ENCODE measurements at places on chromosomes 1 and 21.

DNA sequence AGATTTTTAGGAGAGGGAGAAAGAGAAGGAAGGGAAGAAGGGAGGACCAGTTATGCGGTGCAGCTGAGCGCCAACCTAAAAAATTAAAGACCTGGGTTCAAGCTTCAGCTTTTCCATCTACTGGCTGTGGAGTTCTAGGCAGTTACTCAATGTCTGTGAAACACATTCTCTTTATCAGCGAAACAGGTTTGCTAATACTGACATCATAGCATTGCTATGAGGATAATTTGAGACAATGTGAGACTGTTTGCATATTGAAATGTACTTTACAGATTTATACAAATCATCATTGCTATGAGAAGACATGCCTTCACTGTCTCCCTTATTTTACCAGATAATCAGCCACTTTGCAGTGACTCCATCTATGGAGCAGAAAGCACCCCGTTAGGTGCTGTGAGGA is 222.9 kb upstream of the SGIP1 start:
- no peak for DNase-seq

GRCh38 chr1:19433719-19433998 is 51.7 kb downstream of the CAPZB start:
- DNase-seq, result no peak

GRCh38 chr1:51240084-51240483 is 4.0 kb downstream of the RNF11 start:
- DNase-seq, result no peak

DNA sequence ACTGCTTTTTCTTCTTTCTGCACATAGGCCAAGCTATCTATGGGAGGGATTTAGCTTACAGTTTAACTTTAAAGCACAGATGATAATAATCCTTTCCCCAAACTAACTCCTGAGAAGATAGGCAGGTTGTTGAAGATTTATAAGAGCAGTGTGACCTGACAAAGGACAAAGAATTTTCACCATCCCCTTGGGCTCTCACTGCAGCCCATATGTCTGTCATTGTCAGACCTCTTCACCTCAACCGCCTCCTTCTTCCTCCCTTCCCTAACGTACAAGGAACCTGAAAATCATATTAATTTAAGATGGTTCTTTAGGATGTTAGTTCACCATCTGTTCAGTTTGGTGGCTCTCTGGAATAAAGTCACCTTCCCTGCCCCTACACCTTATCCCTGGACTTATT is 5.0 kb downstream of the RNU1-2 start:
- no peak for DNase-seq
